Colonic mucosa (tissue), 4 donors: ENCODE measurements at places on chromosomes 6 and 20. TPM values are rescaled to one million over a fixed set of nuclear protein-coding genes. Genes with fewer than 3 reads are reported as not detected.

DNA sequence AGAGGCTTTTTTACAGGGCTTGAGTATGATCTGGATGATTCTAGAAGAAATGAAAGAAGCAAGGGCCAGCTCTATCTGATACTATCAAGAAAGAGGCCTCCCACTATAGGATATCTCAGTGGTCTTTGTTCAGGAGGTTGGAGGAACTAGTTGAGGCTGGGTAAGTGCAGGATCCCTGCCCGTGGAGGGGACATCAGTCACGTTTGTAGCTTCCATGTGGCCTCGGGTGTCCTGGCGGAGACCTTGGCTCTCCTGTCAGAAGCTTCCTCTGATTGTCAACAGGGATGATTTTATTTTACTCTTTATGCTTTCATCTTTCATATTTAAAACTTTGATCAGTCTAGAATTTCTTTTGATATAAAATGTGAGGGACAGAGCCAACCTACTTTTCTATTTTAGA, 86.6 kb downstream of the PHACTR3 start:
- DNase-seq, result no peak

GRCh38 chr20:13703265-13703664, 64.5 kb upstream of the TASP1 start:
- DNase-seq, result no peak

The SMPDL3A gene
- total RNA-seq, result 86.5 TPM

DNA sequence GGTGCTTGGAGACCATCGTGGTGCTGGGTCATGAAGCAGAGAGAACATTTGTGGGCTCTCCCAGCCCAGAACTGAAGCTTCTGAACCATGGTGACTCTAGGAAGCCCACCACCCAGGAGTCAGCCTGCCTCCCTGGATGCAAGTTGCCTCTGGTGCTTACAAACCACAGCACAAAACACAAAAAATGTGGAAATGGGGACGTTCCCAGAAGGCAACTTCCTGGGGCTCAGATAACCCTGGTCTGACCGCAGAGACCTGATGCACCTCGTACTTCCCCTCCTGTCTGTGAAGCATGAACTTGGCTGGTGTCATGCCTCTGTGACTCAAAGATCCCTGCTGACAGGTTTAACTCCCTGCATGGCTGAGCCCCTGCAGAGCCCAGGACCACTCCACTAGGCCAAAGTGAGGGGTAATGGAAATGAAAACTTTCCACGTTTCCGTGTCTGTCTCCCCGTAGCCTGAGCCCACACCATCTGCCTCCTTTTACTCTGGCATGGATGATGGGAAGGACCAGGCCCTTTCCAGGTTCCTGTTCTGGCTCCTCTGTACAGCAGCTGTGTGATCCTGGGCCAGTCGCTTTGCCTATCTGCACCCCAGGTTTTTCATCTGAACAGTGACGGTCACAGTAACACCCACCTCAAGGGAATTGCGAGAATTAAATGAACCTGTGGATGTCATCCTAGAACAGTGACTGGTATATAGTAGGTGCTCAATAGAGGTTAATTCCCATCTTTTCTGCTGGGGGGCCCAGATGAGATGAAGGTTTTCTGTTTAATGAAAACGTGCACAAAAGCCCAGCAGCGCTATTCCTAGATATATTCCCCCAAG, 57.7 kb downstream of the PPP1R16B start:
- no peak for DNase-seq

GRCh38 chr6:42564506-42564825, 637 bp downstream of the UBR2 start:
- no peak for DNase-seq

- DNase-seq, result no peak
Measured at GRCh38 chr20:61345656-61346055, 93.6 kb downstream of the CDH4 start.

The NKAIN4 gene
- total RNA-seq, result 0.29 TPM

- no peak for DNase-seq
Measured at GRCh38 chr6:31572041-31572911, at the start of gene LTA. Gene LTA (plus strand): TSS chr6:31572289. CDS start chr6:31572743, 454 bp downstream.

GRCh38 chr6:29631860-29632731, 887 bp downstream of the GABBR1 start:
- peak; percentile 67 for DNase-seq

- no peak for DNase-seq
Measured at GRCh38 chr6:107323133-107323785, 136.1 kb downstream of the PDSS2 start.

The MLIP gene
- total RNA-seq, result 0.42 TPM

- DNase-seq, result no peak
Measured at GRCh38 chr20:32614303-32614702, 29.2 kb upstream of the NOL4L start.

- no peak for DNase-seq
Measured at GRCh38 chr6:108102965-108103364, 28.4 kb upstream of the OSTM1 start.

- DNase-seq, result no peak
Measured at GRCh38 chr6:157227202-157228166, 95.8 kb downstream of the TMEM242 start.

The BAG2 gene
- 6.3 TPM for total RNA-seq

DNA sequence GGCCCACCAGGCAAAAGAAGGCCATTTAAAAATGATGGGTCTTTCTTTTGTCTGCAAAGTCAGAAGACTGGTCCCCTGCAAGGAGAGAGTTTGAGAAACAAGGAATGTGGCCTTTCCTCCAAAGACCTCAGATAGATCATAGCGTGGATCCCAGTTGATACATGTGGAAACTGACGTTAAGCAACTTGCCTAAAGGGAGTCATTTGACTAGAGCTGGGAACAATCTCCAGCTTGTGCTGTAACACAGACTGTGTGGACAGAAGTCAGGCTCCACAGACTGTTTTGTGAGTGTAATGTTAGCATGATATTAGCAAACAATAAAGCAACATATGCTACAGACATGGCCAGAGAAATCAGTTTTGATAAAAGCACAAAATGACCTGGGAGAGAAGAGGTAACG, 140.4 kb upstream of the CITED2 start:
- DNase-seq, result no peak

GRCh38 chr6:39865011-39865888, 69.0 kb downstream of the MOCS1 start:
- peak; percentile 84 for DNase-seq

GRCh38 chr20:24405810-24406209, 63.6 kb upstream of the SYNDIG1 start:
- DNase-seq, result no peak

GRCh38 chr20:61361501-61361900, 109.4 kb downstream of the CDH4 start:
- DNase-seq, result no peak

- DNase-seq, result no peak
Measured at GRCh38 chr6:3194535-3195419, 32.7 kb downstream of the TUBB2B start.

- DNase-seq, result peak; percentile 86
Measured at GRCh38 chr6:146700078-146700686, 101.4 kb downstream of the ADGB start.

DNA sequence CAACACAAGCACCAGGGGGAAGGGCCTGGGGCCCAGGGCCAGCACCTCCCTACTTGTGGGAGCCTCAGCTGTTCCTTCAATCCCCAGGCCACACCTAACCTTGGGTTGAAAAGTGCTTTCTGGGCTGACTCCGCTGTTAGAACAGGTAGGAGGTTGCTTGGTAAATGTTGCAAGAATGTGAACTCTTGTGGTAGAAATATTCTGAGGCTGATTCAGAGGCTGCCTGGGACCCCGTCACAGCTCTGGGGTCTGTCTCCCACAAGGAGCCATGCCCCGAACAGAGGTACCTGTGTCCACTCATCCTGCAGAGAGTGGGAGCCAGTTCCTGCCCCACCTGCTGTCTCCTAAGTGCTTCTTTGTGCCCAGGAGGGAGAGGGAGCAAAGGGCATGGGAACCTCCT, 14.4 kb upstream of the MAS1L start:
- no peak for DNase-seq

DNA sequence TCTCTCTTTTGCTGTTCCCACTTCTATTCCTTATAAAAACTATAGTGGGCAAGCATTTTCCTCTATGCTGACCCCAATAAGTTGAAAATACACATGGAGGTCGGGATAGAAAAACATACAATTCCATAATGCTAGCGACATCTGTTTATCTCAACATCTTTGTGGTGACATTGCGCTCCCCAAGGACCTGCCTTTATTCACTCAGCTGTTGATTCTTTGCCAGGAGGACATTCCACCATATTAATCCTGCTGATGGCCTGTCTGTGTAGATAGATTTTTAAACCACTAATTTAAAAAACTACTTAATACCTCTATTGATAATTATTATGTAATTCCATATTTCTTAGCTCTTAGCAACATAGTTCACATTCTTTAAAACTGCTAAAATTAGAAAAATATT, 555.3 kb upstream of the MAP3K7 start:
- DNase-seq, result no peak

DNA sequence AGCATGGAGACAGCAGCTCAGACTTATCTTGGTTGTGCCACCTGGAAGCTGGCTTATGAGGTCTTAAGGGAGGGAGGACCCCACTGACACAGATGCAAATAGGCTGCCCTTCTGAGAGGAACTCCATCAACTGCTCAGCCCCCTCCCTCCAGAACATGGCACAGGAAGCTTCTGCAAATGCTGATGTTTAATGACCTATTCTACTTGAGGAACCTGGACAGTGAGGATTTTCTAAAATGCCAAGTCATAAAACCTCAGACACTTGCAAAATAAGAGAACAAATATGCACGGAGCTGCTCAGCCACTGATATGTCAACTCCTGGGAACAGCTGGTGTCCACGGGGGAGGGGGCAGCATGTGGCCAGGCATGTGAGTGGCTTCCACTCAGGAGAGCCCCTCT, 3.5 kb downstream of the CST9 start:
- DNase-seq, result no peak

- no peak for DNase-seq
Measured at GRCh38 chr6:55758156-55758937, 117.0 kb downstream of the BMP5 start.

DNA sequence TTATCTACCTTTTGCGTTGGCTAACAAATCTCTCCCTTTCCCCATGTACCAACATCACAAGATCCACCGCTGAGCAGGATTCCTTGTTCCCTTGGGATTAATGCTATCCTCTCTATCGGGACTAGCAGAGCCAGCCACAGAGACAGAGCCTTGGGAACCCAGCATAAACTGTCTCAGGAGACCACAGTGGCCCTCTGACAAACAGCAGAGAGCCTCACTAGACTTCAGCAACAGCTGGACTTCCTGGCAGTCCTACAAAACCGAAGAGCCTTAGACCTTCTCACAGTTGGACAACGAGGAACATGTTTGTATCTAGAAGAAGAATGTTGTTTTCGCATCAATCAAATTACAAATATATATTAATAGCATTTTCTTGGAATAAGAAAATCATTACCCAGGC, 39.6 kb upstream of the POU5F1 start:
- DNase-seq, result no peak

GRCh38 chr6:170050591-170051041, 240.3 kb downstream of the DLL1 start:
- no peak for DNase-seq

- no peak for DNase-seq
Measured at GRCh38 chr20:2909953-2910352, 36.7 kb downstream of the PTPRA start.

GRCh38 chr20:41334443-41335421, 5.9 kb upstream of the LPIN3 start:
- no peak for DNase-seq

GRCh38 chr6:159633196-159633595, 59.8 kb downstream of the SOD2 start:
- DNase-seq, result no peak

GRCh38 chr6:104705916-104706442, 153.7 kb downstream of the HACE1 start:
- DNase-seq, result no peak

DNA sequence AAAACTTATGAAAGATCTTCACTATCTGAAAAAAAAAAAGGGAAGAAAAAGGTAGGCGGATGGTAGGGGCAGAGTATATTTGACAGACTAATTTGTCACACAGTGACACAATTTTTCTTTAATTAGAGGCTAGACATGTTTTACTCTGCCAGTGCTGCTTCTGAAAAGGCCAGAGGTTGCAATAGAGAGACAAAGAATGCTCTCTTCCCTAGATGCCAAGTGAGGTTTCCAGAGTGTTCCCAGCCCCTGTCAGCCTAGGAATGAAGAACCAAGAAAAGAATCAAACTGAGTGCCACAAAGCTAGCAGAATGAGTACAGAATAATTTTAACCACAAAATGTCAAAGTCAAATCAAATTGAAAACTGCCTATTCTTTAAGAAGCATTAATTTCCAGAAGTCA, 13.0 kb downstream of the PNISR start:
- no peak for DNase-seq

The SLC22A16 gene
- not detected for total RNA-seq

DNA sequence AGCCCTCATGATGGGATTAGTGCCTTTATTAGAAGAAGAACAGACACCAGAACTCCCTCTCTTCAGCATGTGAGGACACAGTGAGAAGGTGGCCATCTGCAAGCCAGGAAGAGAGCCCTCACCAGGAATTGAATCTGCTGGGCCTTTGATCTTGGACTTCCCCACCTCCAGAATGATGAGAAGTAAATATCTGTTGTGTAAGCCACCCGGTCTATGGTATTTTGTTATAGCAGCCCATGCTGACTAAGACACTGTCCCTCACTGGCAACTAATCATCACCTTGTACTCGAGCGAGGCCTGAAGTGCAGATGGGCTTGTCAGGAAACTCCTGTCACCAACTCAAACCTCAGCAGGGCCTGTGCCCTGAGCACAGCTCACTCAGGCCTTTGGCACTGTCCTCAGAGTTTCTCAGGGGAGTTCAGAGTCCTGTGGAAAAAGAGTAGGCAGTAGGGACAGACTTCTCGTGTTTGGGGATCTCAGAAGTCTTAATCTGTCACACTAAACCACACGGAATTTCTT, 62.0 kb downstream of the UST start:
- no peak for DNase-seq

DNA sequence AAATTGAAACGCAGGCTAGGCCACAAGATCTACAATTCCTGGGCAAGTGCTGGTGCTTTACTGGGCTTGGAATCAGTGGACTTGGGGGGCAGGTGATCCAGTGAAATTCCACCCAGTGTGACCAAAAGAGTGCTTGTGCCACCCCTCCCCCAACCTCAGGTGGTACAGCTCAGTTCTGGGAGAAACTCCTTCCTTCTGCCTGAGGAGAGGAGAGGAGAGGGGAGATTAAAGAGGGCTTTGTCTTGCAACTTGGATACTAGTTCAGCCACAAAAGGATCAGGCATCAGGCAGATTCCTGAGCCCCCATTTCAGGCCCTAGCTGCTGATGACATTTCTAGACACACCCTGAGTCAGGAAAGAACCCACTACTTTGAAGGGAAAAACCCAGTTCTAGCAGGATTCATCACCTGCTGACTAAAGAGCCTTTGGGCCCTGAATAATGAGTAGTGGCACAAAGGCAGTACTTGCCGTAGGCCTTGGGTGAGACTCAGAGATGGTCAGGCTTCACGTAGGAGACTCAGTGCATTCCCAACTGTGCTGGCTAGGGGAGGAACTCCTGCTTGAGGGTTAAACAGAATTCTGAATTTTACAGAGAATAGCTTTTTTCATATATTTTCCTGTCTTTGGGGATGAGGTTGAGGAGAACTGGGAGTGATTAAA, 446.7 kb downstream of the BMP2 start:
- no peak for DNase-seq

- DNase-seq, result no peak
Measured at GRCh38 chr6:77440206-77440976, 22.9 kb downstream of the HTR1B start.
